ENCODE measurements at places on chromosomes 16 and 17.

GRCh38 chr17:65055708-65056638 lies 567 bp downstream of the GNA13 start:
- no peak for DNase-seq

- no peak for DNase-seq
These were observed 5.6 kb downstream of the P2RX1 start for GRCh38 chr17:3910420-3911270.

- DNase-seq, result no peak
These were observed 80.8 kb upstream of the CRHR1 start for GRCh38 chr17:45703348-45703747.

DNA sequence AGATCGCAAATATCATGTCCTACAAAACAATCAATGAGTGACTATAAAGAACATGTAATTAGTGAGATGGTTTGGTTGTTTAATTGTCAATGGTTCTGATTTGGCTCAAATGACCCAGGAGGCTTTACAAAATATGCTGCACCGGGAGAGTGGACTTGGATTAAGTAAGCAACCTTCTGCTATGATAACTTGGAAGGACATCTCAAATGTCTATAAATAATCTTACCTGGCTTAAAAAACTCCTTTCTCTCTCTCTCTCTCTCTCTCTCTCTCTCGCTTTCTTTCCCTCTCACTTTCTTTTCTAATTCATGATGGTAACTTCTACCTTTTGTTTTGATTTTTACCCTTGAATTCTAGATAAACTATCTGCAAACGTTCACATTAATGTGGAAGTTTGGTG lies 14.2 kb downstream of the KCNJ2 start:
- no peak for DNase-seq

DNA sequence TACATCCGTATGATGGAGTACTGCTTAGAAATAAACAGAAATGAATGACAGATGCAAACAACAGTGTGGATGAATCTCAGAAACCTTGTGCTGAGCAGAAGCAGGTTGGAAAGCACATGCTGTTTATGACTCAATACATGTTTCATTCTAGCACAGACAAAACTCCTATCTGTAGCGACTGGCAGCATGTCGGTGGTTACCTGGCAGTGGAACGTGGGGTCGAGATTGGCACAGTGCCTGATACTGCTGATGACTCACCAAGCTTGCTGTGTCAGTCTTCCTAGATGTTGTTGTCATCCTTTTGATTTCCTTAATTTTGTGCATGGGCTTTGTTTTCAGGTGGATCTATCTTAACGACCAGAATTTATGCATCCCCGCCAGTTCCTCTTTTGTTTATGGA lies 62.1 kb downstream of the GAN start:
- no peak for DNase-seq

- no peak for DNase-seq
These were observed 834 bp upstream of the TXNDC11 start for GRCh38 chr16:11743308-11744074.

DNA sequence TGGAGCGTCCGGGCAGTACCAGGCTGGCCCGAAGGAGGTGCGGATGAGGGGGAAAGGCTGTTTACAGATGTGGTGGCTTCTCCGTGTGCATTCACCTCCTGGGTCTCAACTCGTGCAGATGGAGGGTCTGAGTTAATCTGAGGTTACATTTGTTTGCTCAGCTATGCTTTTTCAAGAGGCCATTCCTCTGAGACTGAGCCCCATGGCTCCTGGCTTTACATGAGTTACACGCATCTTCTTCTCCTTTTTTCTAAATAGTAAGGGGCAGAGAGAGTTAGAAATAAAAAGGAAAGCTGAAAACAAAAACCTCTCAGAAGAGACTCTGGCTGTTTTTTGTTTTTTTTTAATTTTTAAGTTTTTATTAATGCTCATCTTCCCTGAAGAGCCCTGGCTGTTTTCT lies 29.0 kb downstream of the IRF8 start:
- no peak for DNase-seq

- no peak for DNase-seq
These were observed 732 bp downstream of the TNRC6A start for GRCh38 chr16:24729951-24730815.

- no peak for DNase-seq
These were observed 4.9 kb downstream of the TMED6 start for GRCh38 chr16:69346683-69347082.

DNA sequence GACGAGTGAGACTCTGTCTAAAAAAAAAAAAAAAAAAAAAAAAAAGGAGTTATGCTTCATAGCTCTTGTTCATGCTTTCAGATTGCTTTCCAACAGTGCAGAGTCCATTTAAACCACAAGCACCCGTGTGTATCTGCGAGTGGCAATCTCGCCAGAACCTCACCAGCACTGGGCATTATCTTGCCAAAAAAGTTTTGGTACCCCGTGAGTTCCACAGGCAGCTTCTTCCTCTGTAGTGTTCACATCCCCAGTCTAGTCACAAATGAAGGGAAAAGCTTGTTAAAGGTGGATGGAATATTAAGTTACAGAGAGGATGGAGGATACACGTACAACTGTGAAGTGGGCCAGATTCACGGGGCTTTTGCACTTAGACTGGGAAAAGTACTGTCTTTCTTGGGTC lies 33.5 kb downstream of the WSB1 start:
- no peak for DNase-seq

- no peak for DNase-seq
These were observed 3.5 kb downstream of the KDM6B start for GRCh38 chr17:7837408-7838088.

- DNase-seq, result no peak
These were observed 8.0 kb upstream of the MYH13 start for GRCh38 chr17:10380631-10381408.

- DNase-seq, result no peak
These were observed 23.1 kb downstream of the GABARAPL2 start for GRCh38 chr16:75589306-75589705.

GRCh38 chr17:76560877-76561221 lies 21.0 kb downstream of the PRCD start:
- no peak for DNase-seq

- no peak for DNase-seq
These were observed at the start of gene DOC2B for GRCh38 chr17:181245-182049. Gene DOC2B, minus strand, starts transcription at chr17:181650. Its CDS starts 171 bp downstream, at chr17:181479.

All from NCI-H2081 treated with DMSO at 0.1 percent for 48 hours (cell line).